ENCODE measurements at places on chromosomes 1 and 21.

DNA sequence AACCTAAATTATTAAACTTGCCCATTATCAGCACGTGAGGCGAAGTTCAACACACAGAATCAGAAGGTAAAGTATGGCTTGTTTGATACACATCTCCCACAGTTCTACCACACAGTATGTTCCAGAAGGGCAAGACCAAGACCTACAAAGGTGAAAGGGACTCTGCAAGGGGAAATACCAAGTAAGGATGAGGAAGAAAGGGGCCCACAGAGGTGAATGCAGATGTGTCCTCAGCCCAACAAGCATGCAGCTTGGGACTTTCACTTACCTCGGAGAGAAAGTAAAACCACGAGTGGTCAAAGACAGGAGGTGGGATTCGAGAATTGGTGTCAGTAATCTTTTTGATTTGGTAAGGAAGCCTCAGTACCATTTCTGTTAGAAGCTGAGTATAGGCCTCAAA is 85.8 kb downstream of the UBR4 start:
- peak; percentile 28 for ATAC-seq

- ATAC-seq: no peak
Observed at GRCh38 chr1:37704966-37705365, 12.7 kb downstream of the CDCA8 start.

DNA sequence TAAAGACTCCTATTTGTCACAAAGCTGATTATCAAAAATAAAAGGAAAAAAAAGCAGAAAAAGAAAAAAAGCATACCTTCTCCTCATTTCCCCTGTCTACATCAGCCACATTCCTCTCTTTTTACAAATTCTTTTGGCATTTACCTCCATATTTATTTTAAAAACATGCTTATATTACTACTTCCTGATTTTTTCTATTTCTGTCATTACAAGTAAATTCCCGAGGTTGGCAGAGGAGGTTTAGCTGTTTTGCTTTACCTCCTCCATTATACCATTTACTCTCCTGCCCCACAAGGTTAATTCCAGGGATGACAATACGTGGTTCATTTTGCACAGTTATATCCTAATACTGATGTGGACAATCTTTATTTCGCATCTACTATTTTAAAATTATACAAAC is 26.3 kb upstream of the CD34 start:
- ATAC-seq: no peak

DNA sequence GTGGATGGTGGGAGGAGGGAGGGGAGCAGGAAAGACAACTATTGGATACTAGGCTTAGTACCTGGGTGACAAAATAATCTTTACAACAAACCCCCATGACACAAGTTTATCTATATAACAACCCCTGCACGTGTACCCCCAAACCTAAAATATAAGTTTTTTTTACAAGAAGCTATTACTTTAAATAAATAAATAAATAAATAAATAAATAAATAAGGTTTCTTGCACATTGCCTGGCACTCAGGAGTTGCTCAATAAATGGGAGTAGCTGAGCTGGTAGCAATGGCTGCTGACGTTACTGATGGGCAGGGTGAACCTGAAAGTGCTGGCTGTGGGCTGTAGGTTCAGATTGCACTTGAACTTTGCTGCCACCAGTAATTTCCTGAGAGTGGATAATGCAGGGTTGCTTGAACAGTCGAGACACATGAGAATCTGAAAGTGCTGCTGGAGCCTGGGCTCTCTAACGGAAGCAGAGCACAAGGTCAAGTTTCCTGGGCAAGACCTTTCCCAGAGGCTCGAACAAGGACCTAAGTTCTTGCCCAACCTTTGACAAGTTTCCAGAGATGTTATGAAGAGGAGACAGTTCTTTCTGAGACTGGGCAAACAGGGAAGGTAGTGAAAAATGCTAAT is 14.8 kb upstream of the KCNE2 start:
- no peak for ATAC-seq

DNA sequence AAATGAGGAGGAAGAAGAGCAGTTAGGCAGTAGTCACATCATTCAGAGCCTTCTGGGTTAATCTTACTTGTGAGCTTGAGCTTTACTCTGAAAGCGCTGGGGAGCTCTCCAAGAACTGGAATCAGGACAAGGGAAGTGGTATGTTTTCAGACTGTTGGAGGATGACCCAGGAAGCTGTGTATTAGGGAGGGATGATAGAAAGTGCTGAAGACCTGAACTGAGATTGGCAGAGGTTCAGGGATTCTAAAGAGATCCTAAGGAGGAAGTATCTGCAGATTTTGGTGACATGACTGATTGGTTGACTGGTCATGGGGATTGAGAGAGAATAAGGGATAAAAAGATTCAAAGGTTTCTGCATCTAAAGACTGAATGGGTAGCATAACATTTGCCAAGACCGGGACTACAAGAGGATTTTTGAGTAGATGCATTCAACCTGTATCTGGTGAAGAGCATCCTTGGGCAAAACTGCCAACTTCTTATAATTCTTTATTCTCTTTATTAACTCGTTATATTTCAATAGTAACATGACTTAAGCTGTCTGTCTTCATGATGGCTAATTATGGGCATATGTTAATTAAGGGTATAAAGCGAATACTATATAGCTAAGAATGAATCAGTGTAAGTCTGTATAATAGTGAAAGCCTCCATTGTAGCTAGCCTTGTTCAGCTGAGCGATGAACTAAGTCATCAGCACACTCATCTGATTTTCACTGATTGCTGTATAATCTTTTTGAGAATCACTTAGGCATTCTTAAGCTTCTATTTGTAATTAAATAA is 41.8 kb downstream of the XCL1 start:
- no peak for ATAC-seq

DNA sequence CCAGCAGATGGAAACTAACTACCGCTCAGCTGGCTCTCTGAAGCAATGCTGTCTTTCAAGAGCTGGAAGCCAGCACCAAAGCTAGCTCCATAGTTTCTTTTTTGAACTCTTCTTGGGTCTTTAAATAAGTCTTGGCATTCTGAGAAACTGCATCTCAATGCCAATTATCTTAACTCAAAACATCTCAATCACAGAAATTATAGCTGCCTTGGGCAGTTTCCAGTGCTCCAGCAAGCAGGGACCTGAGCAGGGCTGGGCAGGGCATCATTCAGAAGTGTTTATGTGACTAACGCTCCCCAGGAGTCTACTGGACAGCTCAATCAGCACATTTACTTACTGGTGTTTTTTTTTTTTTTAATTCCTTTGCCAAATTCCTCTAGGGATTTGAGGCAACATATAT is 18.3 kb upstream of the PADI4 start:
- ATAC-seq: no peak

- ATAC-seq: no peak
Observed at GRCh38 chr1:7153464-7153863, 368.2 kb downstream of the CAMTA1 start.

- no peak for ATAC-seq
Observed at GRCh38 chr1:211206981-211207380, 52.2 kb upstream of the RCOR3 start.

GRCh38 chr1:165367375-165367993 is 11.0 kb upstream of the LMX1A start:
- ATAC-seq: no peak

DNA sequence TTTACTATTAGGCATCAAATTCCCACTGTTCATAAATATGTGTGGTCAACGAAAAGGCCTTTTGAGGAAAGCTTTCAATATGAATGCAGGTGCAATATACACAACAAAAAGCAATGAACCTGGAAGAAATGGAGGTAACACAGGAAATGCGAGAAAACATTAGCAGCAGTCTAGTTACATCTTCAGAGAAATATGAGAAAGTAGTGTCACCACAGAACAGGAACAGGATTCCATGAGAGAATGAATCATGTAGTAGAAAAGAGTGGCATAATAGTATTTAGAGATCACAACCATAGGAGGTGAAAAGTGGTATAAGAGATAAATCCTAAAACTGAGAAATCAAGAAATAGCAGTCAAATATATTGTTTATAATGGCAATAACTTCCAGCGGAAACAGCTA is 103.7 kb downstream of the AK5 start:
- ATAC-seq: no peak

GRCh38 chr1:98761219-98761865 is 99.8 kb downstream of the SNX7 start:
- no peak for ATAC-seq

DNA sequence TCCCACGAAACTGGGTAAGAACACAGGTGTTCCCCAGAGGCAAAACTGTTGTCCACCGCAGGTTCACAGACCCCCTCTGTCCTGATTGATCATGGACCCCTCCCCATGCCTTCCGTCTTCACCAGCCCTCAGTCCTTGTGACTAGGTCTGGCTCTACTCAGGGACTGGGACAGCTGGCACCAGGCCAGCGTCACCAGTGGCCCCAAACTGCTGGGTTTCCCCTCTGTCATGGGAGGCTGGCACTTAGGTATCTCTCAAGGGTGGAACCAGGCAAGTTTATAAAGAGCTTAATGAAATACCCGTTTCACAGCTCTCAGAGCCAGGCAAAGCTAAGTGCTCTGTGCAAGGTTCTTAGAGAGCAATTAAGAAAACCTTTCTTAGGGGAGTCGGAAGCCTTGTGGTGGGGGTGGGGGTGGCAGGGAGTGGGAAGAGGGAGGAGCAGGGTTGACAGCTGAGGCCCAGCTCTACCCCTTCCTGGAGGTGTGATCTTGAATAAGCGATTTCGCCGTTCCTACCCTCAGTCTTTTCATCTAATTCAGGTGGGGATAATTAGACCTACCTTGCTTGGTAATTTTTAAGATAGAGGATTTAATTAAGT is 35.0 kb upstream of the IFNLR1 start:
- ATAC-seq: no peak

- no peak for ATAC-seq
Observed at GRCh38 chr1:62424411-62424810, 12.4 kb upstream of the USP1 start.

DNA sequence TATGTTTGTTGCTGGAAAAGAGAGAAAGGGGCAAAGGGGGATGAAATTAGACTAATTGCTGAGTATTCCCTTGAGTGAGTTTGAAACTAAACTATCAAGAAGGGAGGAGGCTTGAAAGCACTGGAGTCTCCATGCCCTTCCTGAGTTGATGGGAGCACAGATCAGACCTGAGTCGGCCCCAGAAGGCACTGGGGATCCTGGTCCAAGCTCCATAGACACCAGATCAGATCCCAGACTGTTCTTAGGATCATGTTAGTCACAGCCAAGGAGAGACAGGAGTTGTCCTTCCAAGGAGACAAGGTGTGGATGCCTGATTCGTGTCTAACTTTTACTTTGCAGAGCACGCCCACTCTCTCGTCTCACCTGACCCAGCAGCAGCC is 152.3 kb downstream of the NR5A2 start:
- no peak for ATAC-seq

- ATAC-seq: no peak
Observed at GRCh38 chr21:33011462-33011861, 14.3 kb upstream of the OLIG2 start.

GRCh38 chr1:64122588-64122987 is 80.8 kb upstream of the UBE2U start:
- no peak for ATAC-seq

- peak; percentile 56 for ATAC-seq
Observed at GRCh38 chr1:241627453-241628259, 12.5 kb downstream of the CHML start.

DNA sequence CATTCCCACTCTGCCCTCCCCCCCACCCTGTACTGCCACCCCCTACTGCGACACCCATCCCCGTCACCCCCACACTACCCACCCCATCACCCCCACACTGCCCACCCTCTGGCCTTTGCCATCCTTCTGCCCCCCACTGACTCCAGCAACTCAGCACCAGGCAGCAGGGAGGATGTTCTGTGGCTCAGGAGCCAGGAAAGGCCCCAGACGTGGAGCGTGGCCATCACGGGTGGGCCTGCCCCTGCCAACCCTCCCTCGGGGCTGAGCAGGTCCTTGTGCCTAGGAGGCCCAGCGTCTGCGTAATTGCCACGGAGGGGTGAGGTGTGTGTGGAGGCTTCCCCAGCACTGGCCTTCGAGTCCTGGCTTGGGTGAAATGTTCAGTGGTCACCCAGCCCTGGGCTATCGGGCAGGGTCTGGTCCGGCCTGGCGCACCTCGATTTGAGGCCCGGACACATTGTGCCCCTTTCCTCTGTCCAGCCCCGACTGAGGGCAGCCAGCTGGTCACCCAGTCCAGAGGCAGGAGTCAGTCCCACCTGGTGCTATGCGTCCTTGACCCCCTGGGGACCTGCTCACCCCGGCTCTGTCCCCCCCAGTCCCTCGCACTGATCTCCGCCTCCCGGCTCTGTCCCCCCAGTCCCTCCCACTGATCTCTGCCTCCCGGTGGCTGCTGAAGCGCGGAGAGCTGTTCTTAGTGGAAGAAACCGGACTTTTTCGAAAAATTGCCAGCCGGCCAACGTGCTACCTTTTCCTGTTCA is 23.0 kb downstream of the ARHGEF16 start:
- ATAC-seq: no peak

- no peak for ATAC-seq
Observed at GRCh38 chr21:31115249-31115648, 77.0 kb upstream of the KRTAP19-8 start.

- no peak for ATAC-seq
Observed at GRCh38 chr1:49622877-49623276, 400.9 kb downstream of the AGBL4 start.

GRCh38 chr1:202144402-202145067 is at the start of gene ARL8A:
Gene ARL8A, minus strand, starts transcription at chr1:202144737. Its CDS starts 165 bp downstream, at chr1:202144572.
- peak; percentile 72 for ATAC-seq

DNA sequence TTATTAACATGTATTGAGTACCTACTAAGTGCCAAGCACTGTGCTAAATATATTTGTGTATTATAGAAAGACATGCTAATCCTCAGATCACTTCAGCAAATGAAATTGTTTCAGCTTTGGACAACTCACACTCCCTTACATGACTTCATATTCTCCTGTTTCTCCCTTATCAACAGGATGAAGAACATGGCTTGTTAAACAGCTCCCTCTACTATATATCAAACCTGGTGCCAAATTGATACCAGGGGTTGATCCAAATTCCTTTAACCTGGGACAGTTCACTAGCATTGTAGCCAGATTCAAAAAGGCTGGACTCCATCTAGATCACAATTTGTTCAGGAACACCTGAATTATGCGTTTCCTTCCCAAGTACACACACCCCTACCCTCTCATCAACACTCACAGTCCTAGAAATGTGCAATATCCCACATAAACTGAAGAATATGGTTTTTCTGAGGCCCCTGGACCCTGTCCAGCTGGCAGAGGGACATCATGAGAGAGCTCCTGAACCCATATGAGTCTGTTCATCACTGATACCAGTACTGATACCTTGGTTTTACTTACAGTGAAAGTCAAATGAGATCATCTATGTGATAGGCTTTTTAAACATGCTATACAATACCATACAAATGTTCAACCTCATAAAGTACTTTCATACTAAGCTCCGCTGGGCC is 47.0 kb upstream of the PALMD start:
- no peak for ATAC-seq

- ATAC-seq: no peak
Observed at GRCh38 chr1:26067432-26067911, at the start of gene TRIM63. Gene TRIM63, minus strand, starts transcription at chr1:26067630. Its CDS starts 136 bp downstream, at chr1:26067494.

DNA sequence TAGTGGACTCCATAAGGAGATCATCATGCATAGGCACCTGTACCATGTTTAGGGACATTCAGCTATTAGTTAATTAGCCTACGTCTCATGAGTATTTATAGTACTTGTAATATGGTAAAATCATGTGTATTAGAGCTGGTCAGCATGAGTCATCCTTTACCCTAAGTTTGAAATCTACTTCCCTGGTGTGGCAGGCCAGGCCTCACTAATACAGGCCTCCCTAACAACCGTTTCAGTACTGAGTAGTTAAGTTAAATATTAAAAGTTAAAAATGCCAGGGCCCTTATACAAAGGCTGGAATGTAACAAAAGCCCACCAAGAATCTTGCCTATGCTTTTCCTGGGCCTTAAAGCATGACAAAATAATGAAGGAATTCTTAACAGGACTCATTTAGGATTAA is 356.3 kb upstream of the DPYD start:
- ATAC-seq: no peak

GRCh38 chr21:32917362-32918135 is 108.2 kb upstream of the OLIG2 start:
- ATAC-seq: no peak

- ATAC-seq: no peak
Observed at GRCh38 chr1:214086945-214087344, 99.2 kb downstream of the PROX1 start.

Data from activated CD4-positive, CD25-positive, alpha-beta regulatory T cell treated with anti-CD3 and anti-CD28 coated beads, Interleukin-2, amount 50 U/mL, for 24 hours (primary cell).